ENCODE measurements at places on chromosomes 2 and 18.
A peak's percentile ranks its signal among the peaks of the same experiment; 100 is the strongest.

DNA sequence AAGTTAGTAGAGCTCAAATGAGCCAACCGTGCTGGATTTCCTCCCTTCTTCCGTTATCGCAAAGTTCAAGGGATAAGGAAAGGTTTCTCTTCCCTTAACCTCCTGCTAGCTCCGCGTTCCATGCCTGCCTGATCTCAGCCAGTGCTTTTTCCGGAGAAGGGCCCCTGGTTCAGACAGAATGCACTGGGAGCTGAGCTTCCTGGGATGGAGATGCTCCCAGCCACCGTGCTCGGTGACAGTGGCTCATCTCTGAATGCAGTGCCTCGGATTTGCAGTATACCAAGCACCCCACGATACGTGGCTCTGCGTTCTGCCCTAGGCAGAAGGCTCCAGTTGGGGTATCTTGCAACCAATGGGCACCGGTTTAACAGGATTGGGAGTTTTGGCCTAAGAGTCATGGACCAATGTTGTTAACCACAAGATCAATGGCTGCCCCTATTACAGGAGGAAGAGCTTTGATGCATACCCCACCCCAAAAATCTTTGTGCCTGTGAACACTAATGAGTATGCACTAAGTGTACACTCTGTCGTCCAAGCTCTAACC, 876 bp downstream of the CNTNAP5 start:
- DNase-seq, result no peak

DNA sequence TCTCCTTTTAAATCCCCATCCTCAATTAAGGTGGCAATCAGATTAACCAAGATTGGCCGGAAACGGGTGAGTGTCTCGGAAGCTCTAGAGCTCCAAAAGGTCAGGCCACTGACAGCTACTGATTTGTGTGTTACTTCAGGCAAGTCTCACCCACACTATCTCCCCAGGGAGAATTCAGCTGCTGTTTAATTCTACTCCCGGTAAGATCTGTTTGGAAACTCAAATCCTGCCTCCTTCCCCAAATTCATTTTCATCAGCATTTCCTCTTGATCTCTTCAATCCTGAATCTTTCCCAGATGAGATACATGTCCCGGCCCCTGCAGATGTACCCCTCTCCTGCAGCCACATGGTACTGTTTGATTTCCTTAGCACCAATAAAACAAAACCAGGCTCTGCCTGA, 34.9 kb downstream of the EFR3B start:
- DNase-seq, result no peak

DNA sequence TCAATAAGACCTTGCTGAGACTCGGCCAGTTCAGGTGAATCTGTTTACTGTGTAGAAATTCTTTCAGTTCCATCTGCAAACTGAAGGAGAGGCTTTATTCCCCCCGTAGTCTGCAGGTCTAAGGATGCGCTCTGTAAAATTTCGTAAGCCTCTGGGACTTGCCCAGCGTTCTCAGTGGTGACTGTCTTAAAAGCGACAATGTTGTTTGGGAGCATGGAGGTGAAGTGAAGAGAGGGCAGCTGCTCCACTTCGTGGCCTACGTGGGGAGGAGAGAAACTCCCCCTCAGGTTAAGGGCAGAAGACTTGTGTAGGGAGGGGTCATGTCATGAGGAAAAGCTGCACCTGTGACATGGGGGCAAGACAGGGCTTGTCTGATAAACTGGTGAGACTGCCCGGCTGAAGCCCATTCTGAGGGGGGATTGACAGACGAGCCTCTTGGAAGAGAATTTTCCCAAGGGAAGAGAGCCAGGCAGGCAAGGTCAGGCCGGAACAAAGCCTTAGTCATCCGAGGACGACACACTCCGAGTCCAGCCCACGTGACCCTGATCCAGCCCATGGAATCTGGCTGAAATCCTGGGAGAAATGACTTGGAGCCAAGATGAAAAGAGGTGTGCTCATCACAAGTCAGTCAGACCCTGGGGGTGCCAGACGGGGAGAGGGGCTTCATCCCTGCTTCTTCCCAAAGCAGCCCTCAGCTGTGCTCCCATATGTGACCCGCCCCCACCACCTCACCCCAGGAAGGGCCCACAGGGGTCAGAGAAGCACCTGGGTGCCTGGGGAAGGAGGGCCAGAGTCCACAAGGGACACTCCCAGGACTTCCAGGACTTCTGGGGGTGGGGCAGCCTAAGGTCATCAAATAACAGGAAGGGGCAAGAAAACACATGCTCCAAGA, 88.5 kb upstream of the SH3BP4 start:
- no peak for DNase-seq

- DNase-seq, result no peak
These were observed 442.8 kb upstream of the CHST9 start for GRCh38 chr18:27627927-27628326.

DNA sequence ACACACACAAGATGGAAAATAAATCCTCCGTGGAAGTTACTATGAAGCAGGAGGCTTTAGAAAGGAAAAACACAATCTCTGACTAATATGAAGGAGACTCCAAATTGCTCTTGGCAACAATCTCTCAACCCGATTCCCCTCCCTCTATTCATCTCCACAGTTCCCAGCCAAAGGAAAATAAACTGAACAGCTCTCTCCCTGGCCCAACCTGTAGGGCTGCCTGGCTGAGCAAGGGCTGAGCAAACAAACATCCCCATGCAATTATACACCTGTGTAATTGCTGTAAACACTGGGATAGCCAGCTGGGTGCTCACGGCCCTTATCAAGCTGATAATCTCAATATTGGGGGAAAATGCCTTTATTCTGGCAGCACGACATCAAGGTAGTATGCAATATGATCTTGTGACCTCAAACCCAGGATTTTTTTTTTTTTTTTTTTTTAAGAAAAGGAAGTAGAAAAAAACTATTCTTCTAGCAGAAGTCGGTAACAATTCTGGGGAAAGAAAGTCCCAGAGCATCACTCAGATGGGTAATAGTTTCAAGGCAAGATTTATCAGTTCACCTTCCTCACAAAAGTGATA, 203.3 kb upstream of the SMAD2 start:
- peak; percentile 96 for DNase-seq

- DNase-seq, result no peak
These were observed 28.0 kb downstream of the ANKRD29 start for GRCh38 chr18:23634692-23635091.

DNA sequence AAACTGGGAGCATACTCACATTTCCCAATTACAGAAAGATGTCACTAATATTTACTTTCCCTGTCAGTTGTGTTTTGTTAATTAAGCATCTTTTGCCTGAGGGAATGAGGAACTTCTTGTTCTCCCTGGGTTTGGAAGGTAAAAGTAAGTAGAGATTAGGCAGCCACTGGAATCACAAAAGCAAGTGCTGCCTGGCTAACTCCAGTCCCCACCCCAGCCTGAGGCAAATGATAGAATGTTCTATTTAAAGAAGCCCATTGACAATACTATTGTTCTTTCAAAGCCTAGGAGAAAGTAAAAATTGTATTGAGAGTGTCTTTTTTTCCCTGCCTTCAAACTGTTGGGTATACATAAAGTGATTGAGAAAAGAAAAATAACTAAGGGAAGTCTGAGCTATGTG, 93.8 kb downstream of the MBD2 start:
- no peak for DNase-seq
